CMK (cell line): ENCODE measurements at places on chromosomes 12 and 14.

GRCh38 chr12:114976959-114977358, 293.0 kb upstream of the TBX3 start:
- DNase-seq, result no peak

- no peak for DNase-seq
Measured at GRCh38 chr14:102450206-102451063, 59.1 kb downstream of the ANKRD9 start.

DNA sequence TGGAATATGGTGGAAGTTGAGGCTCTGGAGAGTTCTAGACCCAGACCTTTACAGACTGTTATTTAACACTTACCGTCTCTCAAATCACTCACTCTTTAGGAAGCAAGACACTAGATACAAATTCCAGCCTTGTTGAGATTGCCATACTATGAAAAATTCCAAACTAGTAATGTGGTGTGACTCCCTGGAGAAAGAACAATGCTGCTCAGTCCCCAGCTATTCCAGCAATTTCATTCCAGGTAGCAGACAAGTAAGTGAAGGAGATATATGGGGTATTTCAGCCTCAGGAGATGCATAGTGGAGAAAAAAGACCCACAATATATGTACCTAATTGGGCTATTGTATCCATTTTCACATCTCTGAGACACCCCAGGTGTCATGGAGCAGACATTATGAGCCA, 678.9 kb upstream of the LMO3 start:
- no peak for DNase-seq

- DNase-seq, result no peak
Measured at GRCh38 chr12:113874999-113875561, 91.0 kb downstream of the RBM19 start.

- peak; percentile 34 for DNase-seq
Measured at GRCh38 chr12:89756585-89757398, 48.2 kb upstream of the ATP2B1 start.

- no peak for DNase-seq
Measured at GRCh38 chr14:94341656-94342333, 18.7 kb upstream of the SERPINA6 start.

DNA sequence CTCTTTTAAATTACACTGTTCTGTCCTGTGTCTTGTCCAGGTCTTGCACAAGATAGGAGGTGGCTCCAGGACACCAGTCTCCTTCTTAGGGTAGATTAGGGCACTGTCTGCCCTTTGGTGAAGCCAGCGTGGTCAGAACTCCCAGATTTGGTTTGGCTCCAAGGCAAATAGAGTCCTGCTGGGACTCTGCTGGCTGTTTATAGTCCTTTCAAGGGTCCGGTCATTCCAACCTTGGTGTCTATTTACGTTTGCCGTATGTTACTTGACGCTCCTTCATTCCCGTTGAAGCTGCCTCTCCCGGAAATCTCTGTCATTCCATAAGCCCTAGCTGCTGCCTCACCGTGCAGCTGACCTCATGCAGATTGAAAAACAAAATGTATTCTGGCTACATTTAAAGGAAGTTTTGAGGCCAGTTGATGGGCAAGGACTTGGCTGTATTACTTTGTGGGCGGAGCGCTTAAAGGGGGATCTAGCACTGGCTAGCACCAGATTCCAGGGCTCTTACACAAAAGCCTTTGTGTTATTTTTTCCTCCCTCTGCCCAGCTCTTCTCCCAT, 180.6 kb downstream of the AKAP6 start:
- no peak for DNase-seq

DNA sequence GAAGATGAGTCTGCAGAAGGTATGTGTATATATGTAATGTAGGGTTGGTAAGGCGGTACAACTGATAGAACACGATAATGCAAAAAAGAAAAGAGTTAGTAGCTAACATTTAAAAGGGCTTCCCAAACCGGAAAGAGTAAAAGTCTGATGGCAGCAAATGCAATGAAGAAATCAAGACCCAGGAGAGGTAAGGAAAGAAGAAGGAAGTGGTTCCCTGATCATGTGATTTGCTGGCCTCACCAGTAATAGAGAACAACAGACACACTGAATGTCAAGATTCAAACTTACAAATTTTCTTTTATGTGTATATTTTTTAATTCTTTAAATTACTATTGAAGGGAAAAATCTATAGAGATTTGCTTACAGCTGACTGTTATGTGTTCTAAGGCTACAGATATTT, 18.4 kb downstream of the ZFC3H1 start:
- no peak for DNase-seq

- no peak for DNase-seq
Measured at GRCh38 chr12:57735952-57736740, 2.4 kb downstream of the AGAP2 start.
